ENCODE measurements at places on chromosomes 6 and 20. TPM values are rescaled to one million over a fixed set of nuclear protein-coding genes. Genes with fewer than 3 reads are reported as not detected.

LY6G6D gene
- 0.75 TPM for total RNA-seq

PLG gene
- not detected for total RNA-seq

VIP gene
- 0.33 TPM for total RNA-seq

DNA sequence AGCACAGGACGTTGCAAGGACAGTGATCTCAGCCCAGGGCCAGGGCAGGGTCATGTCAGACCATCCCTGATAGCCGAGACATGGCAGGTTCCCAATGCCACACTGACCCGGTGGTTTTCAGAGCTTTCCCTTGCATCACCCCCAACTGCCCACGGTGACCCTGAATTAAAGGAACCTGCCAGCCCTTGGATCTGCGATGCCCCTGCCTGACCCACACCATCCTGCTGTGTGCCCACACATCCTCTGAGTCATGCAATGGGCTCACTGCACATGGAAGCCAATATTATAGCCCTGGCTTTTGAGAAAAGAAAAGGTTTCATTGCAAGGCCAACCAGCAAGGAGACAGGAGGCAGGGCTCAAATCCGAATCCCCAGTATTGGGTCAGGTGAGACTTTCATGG is 132.6 kb upstream of the CST7 start:
- no peak for DNase-seq

DNA sequence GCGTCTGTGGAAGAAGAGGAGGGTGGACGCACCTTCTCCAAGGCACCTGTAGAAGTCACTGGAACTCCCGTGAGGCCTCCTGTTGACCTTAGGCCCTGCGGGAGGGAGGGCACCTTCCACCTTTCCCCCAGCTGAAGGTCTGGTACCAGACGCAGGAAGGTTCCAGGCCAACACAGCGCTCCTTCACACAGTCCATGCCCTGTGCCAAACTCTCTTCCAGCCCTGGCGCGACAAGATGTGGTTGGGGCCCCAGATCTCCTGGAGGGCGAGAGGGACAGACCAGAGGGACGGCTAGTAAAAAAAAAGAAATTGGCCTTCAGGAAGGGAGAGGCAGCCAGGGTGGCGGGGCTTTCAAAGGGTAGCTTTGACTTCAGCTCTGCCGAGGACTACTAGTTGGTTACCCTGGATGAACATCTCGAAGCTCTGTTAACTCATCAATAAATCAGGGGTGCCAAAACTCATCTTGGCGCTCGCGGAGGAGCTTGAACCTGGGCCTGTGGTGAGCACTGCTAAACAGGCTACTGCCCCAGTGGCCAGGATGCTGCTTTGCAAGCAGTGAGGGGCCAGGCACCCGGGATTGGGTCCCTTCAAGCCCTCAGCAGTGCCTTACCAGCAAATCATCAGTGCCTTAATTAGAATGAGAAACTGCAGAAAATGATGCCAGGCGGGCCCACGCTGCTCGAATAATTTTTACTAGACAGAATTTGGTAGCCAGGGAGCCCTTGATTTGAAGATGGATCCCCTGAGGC is 14.9 kb downstream of the AARS2 start:
- no peak for DNase-seq
